ENCODE measurements at places on chromosomes 4 and X.

- no peak for DNase-seq
These were observed 211.2 kb downstream of the COX18 start for GRCh38 chr4:72858328-72858727.

- no peak for DNase-seq
These were observed 1157.2 kb upstream of the ADGRL3 start for GRCh38 chr4:60042941-60043340.

- no peak for DNase-seq
These were observed 249.8 kb upstream of the AADAT start for GRCh38 chr4:170339522-170339921.

DNA sequence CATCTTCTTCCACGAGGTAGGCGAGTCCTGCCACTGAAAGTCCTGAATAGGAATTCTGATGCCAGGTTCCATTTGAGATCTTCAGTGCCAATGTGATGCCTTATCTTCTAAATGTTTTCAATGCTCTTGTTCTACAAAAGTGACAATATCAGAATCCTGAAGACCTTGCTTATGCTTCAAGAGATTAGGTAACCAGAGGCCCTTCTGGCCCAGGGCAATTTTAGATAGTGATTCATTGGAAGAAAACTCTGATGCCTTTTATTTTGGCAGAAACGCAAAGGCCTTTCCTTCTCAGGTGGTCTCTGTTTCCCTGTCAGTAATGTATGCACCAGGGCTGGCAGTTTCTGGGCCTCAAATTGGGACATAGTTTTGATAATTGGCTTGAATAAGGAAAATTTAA, 144.8 kb downstream of the CEP135 start:
- DNase-seq = no peak

GRCh38 chr4:100061835-100062234, 111.8 kb upstream of the H2AZ1 start:
- no peak for DNase-seq

- DNase-seq = no peak
These were observed 24.4 kb downstream of the CDKL2 start for GRCh38 chr4:75605928-75606327.

DNA sequence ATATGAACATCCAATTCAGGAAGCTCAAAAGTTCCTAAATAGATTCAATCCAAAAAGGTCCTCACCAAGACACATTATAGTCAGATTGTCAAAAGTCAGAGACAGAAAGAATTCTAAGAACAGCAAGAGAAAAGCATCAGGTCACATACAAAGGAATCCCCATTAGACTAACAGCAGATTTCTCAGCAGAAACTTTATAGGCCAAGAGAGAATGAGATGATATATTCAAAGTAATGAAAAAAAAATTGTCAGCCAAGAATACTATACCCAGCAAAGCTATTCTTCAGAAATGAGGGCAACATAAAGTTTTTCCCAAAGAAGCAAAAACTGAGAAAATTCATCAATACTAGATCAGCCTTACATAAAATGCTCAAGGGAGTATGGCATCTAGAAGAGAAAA, 106.6 kb upstream of the SH3RF1 start:
- no peak for DNase-seq

DNA sequence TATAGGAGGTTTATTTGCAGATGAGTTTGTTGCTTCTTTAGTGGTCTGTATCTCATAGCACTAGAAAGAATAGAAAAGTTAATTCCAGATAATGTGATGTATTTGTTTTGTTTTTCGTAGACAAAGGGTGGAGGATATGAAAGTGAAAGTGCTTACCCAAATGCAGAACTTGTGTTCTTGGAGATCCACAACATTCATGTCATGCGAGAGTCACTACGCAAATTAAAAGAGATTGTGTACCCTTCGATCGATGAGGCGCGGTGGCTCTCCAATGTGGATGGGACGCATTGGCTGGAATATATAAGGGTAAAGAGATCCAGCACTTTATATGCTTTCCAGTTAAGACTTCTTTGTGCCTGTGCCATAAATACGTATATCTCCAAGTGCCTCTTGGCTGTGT, 43.3 kb downstream of the MTMR1 start:
- no peak for DNase-seq

GRCh38 chrX:135437867-135438733, 16.4 kb downstream of the SMIM10L2A start:
- no peak for DNase-seq

DNA sequence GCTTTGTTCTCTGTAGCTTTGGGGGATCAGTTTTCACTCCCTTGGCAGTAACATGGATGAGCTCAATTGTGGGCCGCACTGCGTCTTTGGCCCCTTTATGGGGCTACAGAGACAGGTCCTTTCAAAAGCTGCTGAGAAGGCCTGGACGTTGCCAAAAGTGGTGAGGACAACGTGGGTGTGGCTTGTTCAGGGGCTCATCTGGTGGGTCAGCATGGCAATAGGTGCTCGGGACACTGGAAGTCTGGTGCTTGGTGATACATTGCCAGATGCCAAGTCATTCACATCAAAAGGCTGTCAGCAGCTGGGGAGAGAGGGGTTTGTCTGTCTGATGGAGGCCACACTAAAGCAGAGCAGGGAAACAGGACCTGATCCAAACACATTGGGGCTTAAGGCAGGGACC, 149.8 kb upstream of the EOLA2 start:
- no peak for DNase-seq

- DNase-seq = peak; percentile 41
These were observed 650.8 kb upstream of the DIPK2B start for GRCh38 chrX:45851434-45851991.

DNA sequence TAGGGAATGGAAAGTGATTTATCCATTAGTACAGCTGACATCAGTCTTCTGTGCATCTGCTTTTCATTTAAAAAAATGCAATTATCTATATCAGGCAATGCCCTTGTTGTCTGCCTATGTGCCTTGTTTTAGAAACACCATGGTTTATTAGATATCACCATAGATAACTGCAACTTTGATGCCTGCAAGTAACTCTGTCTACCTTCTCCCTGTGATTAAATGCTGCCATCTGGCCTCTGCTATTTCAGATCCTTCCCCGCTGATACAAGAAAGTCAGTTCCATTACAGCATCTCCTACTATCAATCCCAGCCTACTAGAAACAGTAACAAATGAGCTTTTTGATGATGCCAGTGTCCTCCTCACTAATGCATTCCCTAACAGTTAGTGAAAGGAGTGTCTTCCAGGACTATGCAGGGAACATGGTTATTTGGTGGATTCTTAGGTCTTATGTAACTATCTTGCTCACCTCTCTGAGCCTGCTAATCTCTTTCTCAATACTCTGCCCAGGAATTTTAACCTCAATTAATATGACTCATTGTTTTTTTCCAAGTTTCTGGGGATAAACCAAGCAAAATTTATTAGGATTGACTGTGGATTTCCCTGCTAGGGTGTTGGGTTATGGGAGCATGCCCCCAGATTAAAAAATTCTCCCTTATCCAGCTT, 444.9 kb downstream of the RAPGEF2 start:
- DNase-seq = no peak

GRCh38 chr4:159414305-159414704, 311.4 kb downstream of the RAPGEF2 start:
- DNase-seq = no peak

- no peak for DNase-seq
These were observed 134.3 kb upstream of the FGF13 start for GRCh38 chrX:138845786-138846185.

DNA sequence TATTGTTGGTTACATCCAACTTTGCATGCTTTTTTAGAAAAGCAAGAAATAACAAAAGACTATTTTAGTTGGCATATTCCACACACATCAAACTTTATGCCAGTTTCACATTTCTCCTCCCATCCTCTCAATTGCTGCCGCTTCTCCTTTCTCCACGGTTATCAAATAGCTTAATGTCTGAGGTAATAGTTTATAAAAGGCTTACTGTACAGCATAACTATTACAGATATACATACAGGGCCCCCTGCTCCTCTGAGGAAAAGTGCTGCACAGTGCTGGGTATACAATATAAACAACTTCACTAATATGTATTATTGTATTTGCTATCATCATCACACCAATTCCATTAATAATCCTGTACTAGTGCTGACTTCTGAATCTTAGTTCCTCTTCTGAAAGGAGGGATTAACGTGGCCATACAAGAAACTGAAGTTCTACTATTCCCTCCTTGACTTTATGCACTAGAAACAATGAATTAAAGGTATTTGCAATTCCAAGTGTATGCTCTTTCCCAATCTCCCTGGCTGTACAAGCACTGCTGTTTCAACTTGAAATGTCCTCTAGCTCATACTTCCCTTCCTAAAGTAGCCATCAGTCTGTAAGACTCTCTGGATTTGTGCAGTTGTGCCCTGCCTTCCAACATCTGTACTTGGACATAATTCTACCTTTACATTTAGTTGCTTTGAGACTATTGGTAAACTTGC, 2.5 kb downstream of the CCNI start:
- DNase-seq = no peak

DNA sequence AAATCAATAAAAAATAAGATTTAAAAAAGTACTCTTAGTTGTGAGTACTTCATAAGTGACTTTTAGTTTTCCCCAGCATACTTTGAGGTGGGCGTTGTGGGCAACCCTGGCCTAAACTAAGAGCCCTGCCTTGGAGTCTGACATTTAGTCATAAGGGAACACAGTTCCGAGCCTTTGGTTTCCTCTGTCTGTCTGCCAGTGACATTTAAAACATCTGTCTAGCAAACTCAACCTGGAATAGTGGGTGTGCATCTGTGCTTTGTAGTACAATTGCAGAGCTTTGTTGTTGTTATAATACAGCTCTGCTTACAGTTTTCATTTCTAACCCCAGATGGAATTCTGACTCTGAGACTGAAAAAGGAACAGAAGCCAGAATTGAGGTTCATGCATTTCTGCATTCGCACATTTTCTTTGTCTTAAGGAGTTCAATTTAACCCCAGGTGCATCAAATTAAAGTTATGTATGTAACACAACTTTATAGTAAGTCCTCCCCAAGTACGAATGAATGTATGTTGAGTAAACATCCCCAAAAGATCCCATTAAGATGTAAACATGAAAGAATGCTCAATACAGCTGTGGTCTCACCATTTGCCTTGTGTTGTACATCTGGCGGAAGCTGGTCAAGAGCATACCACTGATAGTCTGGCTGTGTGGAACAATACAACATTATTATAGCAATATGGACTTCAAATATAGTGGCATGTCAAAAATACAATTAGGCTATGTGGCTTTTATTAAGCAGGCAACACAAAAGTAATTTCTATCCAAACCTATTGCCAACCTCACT, 25.9 kb downstream of the TNIP3 start:
- no peak for DNase-seq

DNA sequence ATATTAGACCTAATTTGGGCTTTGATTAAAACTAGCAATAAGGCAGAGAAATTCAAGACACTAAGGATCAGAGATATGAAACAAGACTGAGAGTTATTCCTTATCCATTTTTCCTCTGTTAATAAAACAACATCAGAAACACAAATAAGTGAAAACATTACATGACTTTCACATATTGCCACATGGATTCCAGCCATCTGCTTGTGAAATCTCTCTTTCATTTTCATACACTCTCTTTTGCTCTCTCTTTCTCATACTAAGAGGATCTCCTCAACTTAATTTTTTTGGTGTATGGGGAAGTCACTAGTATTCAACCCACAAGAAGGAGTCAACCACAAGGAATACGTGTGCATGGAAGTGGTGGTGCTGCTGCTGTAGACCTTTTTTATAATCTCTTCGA, 183.0 kb downstream of the LDB2 start:
- DNase-seq = no peak

GRCh38 chrX:36431819-36432218, 512.3 kb downstream of the CFAP47 start:
- no peak for DNase-seq

GRCh38 chrX:46380148-46380752, 165.0 kb downstream of the ZNF674 start:
- no peak for DNase-seq

- no peak for DNase-seq
These were observed 69.3 kb downstream of the ABCB7 start for GRCh38 chrX:75086731-75087195.

GRCh38 chrX:136714626-136715599, 65.8 kb downstream of the ARHGEF6 start:
- no peak for DNase-seq

DNA sequence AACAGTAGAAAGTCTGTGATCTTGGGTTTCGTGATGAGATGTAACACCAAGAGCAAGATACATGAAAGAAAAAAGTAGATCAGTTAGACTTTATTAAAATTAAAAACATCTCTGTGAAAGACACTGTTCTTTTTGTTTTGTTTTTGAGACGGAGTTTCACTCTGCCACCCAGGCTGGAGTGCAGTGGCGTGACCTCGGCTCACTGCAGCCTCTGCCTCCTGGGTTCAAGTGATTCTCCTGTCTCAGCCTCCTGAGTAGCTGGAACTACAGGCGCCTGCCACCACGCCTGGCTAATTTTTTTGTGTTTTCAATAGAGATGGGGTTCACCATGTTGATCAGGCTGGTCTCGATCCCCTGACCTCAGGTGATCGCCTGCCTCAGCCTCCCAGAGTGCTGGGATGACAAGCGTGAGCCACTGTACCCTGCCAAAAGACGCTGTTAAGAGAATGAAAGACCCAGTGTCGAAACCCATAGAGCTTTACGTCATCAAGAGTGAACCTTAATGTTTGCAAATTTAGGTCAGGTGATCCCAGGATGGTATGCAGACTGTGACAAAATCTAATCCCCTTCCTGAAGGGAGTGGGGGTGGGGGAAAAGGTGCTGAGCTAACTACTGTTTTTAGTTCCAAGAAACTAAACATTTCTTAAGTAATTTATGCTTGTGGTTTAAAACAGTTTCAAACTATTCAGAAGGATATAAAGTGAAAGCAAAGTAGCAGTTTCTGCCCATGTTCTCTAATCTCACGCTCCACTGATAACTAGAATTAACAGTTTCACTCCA, 8.0 kb downstream of the OFD1 start:
- DNase-seq = no peak

DNA sequence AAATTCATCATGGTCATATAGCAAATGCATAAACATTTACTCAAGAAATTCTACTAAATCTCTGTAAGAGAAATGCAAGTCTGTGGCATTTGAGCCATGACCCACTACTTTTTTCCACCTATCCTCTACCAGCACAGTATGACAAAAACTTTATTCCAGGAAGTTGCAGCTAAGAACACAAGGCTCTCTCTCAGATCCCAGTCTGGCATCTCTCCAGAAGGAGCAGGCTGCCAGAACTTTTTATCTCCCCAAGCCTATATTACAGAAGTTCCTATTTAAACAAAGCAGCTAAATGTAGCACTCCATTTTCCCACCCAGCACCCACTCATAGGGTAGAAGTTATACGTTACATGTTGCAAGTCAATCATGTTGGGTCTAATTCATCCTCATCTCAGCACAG, 49.3 kb upstream of the EPGN start:
- DNase-seq = no peak

GRCh38 chr4:11166606-11167005, 262.1 kb downstream of the HS3ST1 start:
- DNase-seq = no peak

- DNase-seq = no peak
These were observed 2164.0 kb downstream of the PCDH7 start for GRCh38 chr4:32884198-32884597.

- peak; percentile 64 for DNase-seq
These were observed 556.7 kb upstream of the BOD1L1 start for GRCh38 chr4:14184265-14184664.

Measured in right forelimb (tissue), 1 donor.